Calu3 (cell line): ENCODE measurements at places on chromosomes 12 and 14.

DNA sequence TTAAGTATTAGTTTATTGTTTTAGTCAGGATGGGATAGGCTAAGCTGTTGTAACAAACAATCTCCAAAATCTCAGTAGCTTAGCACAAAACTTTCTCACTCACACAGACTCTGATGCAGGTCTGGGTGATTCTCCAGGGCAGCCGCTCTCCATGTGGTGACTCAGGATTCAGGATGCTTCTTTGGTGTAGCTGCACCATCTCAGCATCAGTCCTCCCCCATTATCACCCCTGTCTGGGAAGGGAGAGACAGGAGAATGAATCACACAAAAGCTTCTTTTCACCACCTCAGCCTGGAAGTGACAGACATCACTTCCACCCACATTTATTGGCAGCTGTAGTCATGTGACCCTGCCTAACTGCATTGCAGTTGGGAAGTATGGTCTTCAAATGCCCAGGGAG lies 142.3 kb downstream of the DICER1 start:
- DNase-seq, result no peak

GRCh38 chr14:33237115-33237740 lies 298.5 kb downstream of the NPAS3 start:
- no peak for DNase-seq

DNA sequence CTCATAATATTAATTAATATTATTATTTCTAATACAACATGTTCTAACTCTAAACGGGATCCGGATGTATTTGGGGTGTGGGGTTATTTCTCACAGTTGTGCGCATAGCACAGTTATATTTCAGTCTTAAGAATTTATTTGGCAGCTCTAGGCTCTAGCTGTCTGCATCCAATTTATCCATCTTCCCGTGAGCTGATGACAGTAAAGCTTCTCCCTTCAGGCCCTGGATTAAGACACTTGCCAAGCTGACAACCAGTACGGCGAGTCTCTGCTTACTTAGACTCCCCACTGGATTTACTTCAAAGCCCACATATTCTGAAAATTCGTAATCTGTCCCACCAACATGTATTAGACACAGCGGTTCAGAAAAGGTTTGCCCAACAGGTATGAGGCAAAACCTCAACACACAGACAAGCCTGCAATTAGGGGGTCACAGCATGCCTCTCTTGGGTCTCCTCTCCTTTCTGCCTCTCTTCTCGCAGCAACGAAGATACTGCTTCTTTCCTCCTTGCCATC lies 232.9 kb upstream of the TMTC1 start:
- no peak for DNase-seq

- no peak for DNase-seq
Observed at GRCh38 chr12:45575823-45576475, 153.6 kb upstream of the ARID2 start.

DNA sequence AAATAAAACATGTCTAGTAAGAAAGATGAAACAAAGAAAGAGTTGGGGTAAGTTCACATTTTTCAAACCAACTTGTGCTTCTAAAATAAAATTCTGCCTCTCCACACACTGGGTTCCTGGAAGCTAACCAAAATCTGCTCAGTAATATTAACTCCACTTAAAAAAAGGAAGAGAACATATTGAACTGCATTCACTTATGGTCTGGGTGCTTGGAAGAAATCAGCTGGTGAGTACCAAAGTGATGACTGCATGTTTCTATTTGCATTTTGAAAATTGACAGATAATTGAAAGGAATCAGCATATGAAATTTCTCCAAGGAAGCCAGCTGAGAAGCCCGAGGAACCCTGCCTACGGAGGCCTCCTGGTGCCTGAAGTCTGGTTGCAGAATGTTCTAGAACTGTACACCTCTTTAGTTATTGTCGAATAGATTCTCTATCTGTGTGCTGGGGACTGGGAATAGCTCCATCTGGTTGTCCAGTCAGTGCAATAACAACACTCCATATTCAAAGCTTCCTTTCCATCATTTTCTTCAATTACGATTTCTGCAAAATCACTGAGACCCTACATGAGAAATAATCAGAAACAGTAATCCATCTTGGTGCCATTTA lies 836.1 kb downstream of the VRK1 start:
- no peak for DNase-seq
